ENCODE measurements at places on chromosomes 16 and 17.
A peak's percentile ranks its signal among the peaks of the same experiment; 100 is the strongest.

DNA sequence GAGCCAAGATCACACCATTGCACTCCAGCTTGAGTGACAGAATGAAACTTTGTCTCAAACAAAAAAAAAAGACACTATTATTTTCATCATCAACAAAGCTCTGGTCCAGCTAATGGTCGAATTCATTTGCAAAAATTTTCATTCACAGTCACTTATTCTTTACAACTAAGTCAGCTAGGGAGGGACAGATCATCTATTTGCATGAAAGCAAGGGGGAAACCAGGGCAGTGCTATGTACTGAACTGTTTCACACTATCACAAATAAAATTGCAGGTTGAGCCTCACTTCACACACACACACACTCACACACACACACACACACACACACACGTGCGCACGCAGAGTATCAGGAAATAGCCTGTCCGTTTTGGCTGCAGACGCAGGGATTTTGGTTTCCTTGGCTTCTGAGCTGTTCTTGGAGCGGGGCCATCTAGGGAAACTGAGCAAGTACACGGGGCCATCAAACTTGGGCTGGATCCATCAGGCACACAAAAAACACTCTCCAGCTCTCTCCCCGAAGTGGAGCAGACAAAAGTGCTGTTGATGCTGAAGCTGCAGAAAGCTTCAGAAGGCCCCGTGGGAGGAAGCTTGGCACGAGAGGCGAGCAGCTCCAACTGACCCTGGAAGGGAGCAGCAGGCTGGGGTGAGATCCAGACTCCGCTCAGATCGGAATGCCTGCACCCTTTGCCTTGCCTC lies 44.3 kb upstream of the HELZ start:
- DNase-seq = peak; percentile 40

GRCh38 chr17:29445844-29446243 lies 55.7 kb downstream of the TAOK1 start:
- no peak for DNase-seq

GRCh38 chr16:89138843-89139520 lies 32.6 kb upstream of the CDH15 start:
- no peak for DNase-seq

DNA sequence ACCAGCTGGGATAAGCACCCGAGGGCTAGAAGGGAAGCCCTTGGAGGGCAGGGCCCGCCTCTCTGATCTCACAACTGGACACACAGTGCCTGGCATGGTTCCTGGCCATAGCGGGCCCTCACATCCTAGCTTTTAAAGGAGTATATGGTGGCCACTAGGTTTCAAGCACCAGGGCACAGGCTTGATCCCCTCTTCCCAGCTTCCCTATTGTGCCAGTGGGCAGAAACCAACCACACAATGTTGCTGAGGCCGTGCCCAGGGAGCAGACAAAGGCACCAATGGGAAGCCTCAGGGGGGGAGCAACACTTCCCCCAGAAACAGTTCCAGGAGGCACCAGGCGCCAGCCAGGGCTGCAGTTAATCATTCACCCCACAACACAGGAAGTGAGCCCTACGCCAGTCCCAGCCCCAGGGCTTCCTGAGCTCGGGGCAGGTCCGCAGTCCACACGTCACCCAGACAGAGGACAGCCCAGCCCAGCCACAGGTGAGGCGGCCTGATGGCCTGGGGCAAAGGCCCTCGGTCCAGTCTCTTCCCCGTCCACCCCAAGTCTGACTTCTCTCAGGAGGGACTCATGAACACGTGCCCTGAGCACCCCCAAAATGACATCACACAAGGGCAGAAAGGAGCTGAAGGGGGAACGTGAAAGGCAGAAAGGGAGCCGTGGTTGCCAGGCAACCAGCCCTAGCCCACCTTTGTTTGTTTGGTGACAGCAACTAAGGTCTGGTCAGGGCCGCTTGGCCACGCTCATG lies 12.8 kb downstream of the SMIM5 start:
- DNase-seq = peak; percentile 70

DNA sequence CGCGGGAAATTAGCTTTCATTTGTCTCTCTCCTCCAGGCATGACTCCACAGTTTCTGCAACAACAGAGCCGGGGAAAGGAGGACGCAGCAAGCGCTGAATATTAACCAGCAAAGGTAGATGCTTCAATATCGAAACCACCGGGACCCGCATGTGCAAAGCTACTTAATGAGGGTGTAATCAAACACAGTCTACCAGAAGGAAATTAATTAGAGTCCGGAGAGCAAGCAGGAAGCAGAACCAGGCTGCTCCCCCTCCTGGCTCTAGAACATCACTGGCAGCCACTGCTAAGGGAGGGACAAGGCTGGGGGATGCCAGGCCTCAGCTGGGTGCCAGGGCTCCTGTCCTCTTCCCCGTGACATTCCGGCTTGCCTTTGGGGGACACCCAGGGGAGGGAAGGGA lies 21.7 kb downstream of the LRRC75A start:
- DNase-seq = no peak

GRCh38 chr17:61084260-61084659 lies 315.4 kb upstream of the TBX2 start:
- DNase-seq = no peak

GRCh38 chr16:80433623-80434022 lies 107.2 kb upstream of the DYNLRB2 start:
- DNase-seq = no peak

- no peak for DNase-seq
These were observed 661 bp downstream of the GIT1 start for GRCh38 chr17:29588562-29589411.

DNA sequence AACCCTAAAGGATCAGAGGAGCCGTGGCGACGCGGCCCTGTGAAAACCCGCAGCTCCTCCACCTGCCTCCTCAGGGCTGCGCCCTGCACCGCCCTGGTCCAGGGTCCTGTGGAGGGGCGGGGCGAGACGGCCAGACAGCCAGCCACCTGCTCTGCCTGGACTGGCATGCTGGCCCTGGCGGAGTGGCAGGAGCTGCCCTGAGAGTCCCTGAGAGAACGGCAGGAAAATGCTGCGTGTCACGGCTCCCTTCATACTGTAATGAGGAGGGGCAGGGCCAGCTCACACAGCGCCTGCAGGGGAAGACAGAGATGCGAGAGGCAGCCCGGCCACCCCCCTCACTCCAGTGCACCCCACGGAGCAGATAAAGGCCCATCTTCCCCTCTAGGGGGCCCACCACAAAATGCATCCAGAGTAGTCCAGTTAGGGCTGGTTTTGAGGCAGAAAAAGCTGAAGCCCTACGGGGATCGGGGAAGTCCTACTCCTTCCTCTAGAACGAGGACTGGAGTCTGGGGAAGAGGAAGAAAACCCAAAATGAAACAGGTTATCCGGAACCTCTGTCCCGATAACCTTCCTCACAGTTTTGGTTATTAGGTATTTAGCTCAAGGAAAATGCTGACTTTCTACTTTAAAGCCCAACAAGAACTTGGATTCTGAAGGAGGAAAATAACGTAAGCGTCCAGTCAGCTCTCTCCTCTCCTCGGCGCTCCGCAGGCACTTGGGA lies 97.6 kb upstream of the DNAH17 start:
- DNase-seq = no peak

DNA sequence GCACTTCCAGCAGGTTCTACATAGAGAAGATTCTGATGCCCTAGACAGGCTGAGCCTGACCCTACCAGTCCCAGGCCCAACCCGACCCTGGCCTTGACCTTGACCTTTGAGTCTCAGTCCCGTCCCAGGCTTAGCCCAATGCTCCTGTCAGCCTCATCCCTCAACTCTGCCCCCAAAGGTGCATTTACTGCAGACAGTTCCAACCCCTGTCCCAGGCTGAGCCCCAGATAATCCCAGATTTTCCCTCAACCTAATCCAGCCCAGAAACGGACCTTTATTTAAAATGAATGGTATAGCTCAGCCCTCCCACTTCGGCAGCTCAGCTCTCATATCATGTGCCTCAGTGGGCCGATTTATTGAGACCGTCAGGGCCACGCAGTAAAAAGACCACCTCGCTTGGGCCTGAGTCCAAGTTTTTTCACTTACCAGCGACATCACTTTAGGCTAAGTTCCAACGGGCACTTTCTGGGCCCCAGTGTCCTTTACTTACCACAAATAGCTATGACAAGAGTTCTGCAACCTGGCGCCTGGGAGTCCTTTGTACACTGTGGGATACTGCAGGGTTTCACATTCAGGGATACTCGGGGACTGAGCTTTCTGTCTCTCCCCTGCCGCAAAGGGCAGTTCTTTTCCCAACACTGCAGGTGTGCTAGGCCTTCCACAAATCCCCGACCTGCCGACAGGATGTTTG lies 89.5 kb downstream of the WSCD1 start:
- no peak for DNase-seq

- no peak for DNase-seq
These were observed 289.6 kb downstream of the WWOX start for GRCh38 chr16:78389009-78389498.
